LHCN-M2 (cell line): ENCODE measurements at places on chromosomes 2 and 18.

- DNase-seq, result no peak
Measured at GRCh38 chr18:44678725-44679055, 2.0 kb upstream of the SETBP1 start.

- no peak for DNase-seq
Measured at GRCh38 chr2:177068967-177069366, 143.6 kb upstream of the HNRNPA3 start.

DNA sequence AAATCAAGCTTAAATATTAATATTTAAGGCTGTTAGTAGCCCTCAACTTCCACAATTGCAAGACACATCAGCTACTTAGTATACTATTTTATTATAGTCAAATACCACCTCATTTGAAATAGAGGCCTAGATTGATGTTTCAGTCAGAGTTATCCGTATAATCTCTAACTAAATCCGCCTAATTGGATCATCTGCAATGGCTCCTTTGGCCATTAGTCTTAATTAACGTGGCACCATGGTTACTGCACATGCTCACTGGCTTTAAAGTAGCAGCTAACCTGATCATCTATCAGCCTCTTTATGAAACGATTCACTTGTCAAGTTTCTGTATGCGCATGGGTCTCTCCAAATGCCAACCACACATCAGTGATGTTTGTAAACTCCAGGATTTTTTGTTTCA is 112.3 kb downstream of the COLEC12 start:
- DNase-seq, result no peak

- no peak for DNase-seq
Measured at GRCh38 chr2:151729837-151730236, 4.4 kb downstream of the NEB start.

DNA sequence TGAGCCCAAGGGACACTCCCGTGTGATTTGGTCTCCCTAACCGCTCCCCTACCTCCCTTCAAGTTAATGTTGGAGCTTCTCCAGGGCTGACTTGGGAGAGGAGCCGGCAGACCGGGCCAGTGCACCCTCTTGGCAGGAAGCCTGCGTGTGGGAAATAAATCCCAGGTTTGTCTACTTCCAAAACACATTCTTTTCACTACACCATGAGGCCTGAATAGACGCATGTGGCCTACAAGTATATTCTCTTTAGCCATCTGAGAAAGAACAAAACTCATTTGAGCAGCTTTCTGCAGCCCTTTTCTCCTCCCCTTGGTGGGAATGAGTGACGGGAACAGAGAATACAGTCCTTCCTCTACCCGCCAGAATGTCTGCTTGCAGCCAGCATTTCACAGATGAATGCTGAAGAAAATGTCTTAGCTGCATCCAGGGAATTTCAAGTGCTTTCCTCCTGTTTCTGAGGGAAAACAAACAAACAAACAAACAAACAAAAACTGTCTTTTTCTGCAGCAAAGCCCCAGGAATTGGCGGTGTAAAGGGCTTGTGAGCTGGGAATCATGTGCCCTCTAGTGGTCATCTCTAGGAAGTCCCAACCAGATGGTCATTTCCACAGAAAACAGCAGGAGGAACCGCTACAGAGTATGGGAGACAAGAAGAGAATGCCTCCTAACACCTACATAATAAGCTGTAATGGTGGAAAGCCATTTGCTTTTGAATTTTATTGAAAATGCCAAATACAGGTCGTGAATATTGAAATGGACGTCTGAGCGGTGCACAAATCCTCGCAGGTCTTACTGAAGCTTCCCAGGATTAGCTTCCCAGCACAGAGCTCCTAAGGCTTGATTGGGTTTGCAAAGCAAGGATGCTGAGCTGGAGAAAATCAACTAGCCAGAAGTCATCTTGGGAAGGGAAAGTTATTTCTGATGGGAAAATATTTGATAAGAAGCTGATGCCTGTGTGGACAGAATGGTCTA is 41.2 kb upstream of the DAPL1 start:
- peak; percentile 64 for DNase-seq

DNA sequence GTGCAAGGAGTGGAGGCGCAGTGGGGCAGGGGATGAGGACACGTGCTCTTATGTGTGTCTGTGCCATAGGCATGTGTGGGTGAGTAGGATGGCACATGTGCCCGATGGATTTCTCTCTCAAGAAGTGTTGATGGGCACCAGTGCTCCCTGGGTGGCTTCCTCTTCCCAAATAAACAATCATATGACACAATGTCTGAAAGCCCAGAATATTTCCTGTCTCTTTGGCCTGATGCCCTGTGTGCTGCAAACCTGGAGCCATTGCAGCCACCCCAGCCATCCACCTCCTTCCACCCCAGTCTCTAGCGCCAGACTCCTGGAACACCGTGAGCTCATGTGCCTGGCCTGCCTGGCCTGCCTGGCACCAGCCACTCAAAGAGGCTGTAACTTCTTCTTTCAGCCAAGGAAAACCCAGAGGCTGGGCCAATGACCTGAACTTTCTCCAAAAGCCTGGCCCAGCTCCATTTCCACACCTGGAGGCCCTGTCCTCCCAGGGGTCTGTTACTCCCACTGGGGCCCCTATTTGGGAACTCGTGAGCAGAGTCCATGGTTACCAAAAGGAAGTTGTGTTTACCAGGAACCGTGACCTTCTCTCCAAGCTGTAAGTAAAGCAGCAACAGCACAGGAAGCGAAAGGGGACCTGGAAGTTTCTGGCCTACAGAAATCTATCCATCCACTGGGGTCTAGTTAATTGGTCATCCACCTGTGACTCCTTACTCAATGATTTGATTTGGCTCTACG is 9.5 kb upstream of the ZBTB7C start:
- DNase-seq, result no peak

DNA sequence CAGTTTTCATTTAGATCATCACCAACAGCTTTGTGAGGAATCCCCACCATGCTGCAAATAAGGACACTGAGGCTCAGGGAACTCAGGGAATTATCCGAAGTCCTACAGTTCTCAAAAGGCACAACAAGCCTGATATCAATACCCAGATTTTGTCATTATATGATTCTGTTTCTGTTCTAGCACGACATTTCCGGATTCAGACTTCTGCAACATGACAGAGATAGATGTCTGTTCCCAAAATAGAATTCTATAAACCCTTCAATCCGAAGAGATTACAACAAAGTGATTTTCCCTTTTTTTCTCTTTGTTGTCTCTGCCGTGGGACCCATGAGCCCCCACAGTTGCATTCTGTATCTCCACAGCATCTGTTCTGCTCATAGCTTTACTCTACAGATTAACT is 72.0 kb downstream of the DOCK10 start:
- DNase-seq, result no peak

GRCh38 chr2:105760191-105760590 is 15.5 kb downstream of the NCK2 start:
- DNase-seq, result no peak

DNA sequence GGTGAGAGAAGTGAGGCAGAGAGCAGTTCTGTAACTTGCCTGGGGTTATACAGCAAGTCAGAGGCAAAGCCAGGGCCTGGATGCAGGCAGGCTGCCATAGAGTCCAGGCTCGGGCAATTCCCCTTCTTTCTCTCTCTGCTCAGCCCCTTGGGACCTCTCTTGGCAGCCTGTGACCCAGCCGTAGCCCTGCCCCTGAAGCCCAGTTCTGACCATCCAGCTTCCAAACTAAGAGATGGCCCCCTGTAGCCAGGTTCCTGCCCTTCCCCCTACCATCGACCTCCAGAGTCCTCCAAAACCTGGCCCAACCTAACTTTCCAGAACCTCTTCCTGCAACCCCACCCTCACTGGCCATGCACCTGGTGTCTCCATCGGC is 201.2 kb downstream of the CTIF start:
- DNase-seq, result no peak

- peak; percentile 42 for DNase-seq
Measured at GRCh38 chr2:28895189-28895893, 874 bp downstream of the WDR43 start.

DNA sequence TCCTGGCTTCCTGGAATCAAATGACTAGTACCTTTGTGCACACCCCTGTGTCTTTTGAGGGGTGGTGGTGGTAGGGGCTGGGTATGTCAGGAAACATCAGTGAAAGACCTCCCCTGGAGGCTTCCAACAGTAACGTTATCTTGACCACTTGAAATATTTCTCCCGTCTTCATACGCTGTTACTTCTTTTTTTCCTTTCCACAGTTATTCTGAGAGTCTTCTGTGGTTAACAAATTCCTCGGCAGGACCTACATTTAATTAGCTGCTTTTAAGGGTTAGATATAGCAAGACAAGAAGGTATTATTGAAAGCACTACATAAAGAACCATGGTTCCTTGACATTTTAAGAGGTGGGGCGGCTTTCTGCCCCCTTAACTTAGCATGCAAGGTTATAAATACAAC is 34.6 kb downstream of the UGP2 start:
- no peak for DNase-seq

- DNase-seq, result no peak
Measured at GRCh38 chr2:195535911-195536522, 121.0 kb upstream of the SLC39A10 start.

DNA sequence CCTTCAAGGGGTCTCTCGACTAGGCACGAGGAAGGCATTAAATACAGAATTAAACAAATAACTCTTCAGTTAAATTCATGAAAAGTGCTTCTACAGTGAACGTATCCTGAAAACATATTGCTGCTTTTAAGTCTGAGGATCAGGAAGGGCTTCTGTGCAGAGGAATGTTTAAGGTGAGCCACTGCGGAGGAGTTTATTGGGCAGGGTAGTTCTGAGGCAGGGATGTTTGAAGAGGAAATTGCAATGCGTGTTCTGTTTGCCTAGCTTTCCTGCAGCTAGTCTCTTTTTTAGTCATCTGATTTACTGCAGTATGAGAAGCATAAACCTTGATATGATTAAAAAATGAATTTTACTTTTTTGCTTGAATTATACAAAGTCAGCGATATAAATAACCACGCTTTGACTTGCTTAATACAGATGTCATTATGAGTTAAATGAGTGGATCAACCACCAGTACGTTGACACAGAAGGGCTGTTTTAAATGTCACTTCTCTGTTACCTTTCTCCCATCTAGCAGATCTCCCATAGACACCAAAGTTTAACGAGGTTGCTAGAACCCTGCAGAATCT is 98.7 kb downstream of the CTNNA2 start:
- no peak for DNase-seq

GRCh38 chr2:166944909-166945308 is 56.6 kb downstream of the XIRP2 start:
- DNase-seq, result no peak

DNA sequence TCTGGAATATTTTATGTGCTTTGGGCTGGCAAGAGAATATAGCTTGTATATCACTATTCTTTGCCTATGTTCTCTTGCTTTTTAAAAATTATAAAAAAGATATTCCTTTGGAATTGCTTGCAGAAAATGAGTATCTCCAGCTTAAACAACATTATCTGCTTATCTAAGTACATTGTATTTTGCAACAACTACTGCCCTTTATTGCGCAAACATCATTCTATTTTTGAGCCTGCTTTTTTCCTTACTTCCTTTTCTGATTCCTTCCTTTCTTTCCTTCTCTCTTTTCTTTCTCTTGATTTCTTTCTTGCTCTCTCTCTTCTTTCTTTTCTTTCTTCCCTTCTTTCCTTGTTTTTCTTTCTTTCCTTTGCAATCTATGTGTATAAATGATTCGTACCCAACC is 74.0 kb downstream of the UNC80 start:
- no peak for DNase-seq

GRCh38 chr2:95305380-95306061 is 8.4 kb downstream of the KCNIP3 start:
- DNase-seq, result no peak

DNA sequence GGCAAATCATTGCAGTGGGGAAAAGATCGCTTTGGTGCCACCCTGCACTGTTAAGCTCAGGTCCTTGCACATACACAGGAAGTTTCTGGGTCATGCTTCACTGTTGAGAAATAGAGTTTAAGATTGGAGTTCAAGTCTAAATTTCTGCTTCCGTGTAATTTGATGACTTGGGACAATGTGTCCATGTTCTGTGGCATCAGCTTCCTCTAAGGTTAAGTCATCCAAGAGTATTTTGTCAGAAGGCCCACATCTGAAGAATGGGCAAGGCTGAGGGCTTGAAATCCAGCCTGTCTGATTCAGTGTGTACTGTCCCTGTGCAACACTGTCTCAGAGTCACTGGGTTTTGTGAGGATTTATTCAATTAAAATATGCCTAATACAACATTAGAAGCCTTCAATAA is 880.7 kb downstream of the SUCLG1 start:
- DNase-seq, result peak; percentile 72

DNA sequence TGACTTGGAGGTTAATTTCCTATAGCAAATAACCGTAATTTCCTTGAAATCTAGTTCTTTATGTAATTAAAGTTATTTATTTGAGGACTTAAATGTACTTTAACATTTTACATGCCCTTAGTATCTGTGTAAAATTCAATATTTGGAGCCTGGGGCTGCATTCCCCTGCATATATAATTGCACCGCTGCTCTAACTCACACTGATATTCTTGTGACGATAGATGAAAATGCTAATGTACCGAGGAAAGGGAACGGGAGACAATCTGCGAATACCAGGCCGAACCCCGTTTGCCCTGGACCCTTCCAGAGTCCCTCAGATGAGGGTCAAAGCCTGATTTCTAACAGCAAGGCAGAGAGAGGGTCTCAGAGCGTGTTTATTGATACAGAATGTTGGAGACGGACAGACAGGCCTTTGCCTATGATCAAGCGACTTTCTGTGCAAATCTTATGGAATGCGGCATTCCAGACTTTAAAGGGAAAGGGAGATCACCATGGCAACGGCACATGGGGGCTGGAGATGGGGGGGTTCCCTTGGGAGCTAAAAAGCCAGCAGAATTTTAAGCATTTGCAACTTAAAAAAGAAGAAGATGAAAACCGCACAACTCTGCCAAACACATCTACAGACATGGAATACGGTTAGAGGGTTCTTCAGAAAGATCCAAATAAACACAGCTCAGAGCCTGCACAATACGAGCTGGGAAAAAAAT is 57.6 kb upstream of the TWIST2 start:
- DNase-seq, result no peak

- no peak for DNase-seq
Measured at GRCh38 chr2:216620786-216621185, 12.4 kb upstream of the IGFBP2 start.

GRCh38 chr2:60535685-60536312 is 17.7 kb downstream of the BCL11A start:
- DNase-seq, result no peak

GRCh38 chr18:32389858-32390257 is 80.8 kb downstream of the GAREM1 start:
- DNase-seq, result no peak

DNA sequence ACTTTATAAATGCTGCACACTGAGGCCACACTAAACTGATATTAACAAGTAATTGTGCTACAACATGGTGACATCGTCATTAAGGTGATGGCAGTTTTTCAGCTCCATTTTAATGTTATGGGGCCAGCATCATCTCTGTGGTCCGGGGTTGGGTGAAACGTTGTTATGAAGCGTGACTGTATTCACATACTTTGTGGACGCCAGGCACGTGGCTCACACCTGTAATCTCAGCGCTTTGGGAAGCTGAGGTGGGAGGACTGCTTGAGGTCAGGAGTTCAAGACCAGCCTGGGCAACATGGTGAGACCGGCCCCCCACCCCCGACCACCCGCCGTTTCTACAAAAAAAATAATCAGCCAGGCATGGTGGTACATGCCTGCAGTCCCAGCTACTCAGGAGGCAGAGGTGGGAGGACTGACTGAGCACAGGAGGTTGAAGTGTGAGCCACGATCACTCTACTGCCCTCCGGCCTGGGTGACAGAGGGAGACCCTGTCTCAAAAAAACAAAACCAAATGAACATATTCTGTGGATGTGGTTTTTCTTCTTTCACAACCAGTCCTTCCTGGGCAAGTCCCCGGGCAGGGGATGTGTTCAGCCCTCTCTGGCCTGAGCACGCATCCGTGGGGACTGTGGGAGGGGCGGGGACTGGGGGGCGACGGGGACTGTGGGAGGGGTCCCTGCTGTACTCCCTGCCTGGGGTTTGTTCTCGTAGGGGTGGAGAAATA is 12.9 kb upstream of the GAL3ST2 start:
- DNase-seq, result no peak

GRCh38 chr2:174343343-174343622 is 8.5 kb downstream of the SP9 start:
- no peak for DNase-seq
